AG08396 (cell line): ENCODE measurements at places on chromosomes 4 and X.

DNA sequence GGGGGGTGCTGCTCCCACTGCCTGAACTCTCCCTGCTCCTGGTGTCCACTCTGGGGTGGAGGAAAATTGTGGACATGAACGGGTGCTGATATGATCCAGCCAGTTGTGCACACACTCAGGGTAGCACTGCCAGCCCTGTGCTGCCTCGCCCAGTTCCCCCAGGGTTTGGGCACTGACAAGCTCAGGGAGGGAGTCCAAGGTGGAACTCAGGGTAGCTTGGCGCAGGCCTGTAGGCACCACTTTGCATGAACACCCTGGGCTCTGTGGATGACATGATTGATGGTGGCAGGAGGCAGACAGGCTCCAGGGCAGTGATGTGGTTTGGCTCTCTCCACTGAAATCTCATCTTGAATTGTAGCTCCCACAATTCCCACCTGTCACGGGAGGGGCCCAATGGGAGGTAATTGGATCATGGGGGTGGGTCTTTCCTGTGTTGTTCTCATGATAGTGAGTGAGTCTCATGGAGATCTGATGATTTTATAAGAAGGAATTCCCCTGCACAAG, 572.0 kb upstream of the PABPC4L start:
- DNase-seq = no peak

GRCh38 chr4:31548021-31548420, 827.9 kb downstream of the PCDH7 start:
- DNase-seq = no peak

GRCh38 chr4:168183717-168184571, 91.6 kb downstream of the ANXA10 start:
- peak; percentile 17 for DNase-seq

DNA sequence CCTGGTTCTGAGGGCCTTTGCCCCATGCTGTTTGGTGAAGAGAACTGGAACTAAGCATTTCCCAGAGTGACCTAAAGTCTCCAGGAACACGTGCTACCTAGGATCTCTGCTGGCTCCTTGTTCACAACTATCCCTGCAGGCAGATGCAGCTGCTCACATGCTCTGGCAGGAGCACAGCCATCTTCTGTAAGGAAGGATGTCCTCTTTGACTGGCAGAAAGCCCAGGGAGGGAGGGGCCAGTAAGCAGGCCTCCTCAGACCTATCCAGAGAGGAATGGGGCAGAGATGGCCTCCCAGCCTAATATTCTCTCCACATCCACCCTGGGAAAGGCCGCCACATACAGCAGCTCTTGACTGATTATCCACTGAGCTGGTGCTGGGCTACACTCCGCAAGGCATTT, 142.8 kb upstream of the EOLA2 start:
- DNase-seq = no peak

DNA sequence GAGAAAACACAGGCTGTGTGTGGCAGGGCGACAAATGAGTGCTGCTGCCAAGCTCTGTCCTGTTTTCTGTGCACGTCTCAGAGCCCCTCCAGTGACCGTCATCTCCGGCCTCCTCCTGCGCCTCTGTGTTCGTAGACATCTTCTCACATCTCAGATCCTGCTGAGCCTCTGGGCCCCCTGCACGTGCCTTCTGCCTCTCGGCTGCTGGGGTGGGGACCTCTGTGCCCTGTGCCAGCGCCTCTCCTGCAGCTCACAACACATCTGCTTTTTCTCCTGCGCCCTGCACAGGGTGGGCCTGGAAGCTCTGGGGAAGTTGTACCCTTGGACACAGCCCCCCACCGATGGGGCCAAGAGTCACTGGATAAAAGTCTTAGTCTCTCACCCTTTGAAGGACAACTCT, 2.4 kb upstream of the CTAG2 start:
- no peak for DNase-seq

GRCh38 chr4:3074846-3075651, 568 bp downstream of the HTT start:
- peak; percentile 73 for DNase-seq
